Suprapubic skin (tissue), 4 donors: ENCODE measurements at places on chromosomes 1 and 21.

GRCh38 chr1:203629016-203629506 lies 2.4 kb downstream of the ATP2B4 start:
- DNase-seq = no peak

GRCh38 chr1:52601991-52602855 lies at the start of gene GPX7:
GPX7 (plus strand) TSS chr1:52602371; CDS start chr1:52602410, 39 bp downstream.
- no peak for DNase-seq

DNA sequence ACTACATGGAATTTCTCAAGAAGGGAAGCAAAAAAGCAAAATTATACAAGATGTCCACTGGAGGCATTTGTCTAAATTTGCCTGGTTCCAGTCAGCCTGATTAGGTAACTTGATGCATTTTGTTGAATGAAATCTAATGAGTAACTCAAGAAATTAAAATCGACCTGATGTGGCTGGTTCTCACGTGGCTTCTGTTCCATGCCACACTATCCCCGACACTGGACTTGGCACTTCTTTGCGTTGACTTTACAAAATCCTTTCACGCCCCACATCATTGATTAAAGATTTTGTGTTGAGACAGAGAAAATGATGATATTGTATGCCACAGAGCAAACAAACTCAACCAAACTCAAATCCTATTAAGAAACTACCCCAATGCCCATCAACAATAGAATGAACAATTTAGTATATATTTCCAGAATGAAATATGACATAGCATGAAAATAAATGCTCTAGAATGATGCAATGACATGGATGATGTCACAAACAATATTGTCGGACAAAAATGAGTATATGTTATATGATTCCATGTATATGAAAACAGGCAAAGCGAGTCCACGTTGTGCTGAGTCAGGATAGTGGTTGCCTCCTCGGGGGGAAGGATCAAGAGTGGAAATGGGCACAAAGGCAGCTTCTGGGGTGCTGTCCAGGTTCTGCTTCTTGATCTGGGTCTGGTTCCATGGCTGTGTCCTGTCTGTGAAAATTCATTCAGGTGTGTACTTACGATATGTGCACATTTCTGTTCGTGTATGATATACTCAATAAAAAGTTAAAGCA lies 12.9 kb upstream of the HMGCS2 start:
- DNase-seq = no peak

- DNase-seq = no peak
Observed at GRCh38 chr21:42929969-42930368, 4.5 kb upstream of the ERVH48-1 start.

DNA sequence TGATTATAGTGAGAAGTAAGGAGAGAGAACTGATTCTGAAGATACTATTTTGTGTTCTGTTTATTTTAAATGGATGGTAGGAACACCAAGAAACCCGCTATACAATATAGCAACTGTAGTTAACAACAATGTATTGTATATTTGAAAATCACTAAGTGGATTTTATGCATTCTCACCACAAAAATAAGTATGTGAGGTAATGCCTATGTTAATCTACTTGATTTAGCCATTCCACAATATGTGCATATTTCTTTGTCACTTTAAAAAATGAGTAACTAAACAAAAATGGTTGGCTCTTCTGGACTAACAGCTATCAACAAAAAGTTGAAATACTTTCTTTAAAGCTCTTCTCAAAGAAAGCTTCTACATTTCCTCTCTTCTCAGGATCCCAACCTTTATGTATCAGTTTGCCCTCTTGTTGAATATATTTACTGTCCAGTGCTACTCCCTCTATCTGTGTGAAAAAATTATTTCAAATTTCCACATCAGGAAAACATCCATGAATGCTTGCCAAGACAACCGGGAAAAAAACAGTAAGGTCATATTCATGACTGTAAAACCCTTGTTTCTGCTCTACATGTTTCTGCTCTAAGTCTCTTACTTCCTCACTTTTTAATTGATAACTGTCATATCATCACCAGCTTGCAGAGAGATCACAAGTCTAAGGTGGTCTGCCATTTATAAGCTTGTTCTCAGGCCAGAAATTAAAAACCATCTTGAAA lies 27.0 kb downstream of the CLCA4 start:
- DNase-seq = no peak

DNA sequence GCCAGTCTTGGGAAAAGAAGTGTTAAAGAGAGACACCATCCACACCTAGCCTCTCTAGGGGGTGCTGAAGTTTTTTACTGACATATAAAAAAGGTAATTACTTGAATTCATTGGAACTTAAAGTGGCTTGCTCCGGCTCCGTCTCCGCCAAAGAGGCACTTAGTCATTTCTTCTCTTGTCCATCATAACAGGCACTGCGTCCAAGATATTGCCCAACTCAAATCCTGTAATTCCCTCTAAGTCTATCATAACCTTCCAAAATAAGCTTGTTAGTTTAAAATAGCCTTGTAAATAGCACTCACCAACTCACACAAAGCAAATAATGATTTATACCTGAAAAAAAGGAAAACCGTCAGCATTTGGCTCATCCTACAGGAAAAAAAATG lies 160.5 kb downstream of the ZBTB18 start:
- DNase-seq = no peak

DNA sequence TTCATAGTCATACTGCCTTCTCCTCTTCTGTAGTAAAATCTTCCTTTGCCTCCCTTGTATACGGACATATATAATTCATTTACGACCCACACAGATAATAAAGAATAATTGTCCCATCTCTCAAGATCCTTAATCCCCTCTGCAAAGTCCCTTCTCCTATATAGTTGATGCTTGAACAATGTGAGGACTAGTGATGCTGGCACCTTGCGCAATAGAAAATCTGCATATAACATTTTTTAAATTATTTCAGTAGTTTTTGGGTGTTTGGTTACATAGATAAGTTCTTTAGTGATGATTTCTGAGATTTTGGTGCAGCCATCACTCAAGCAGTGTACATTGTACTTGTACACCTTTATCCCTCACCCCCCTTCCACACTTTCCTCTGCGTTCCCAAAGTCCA lies 21.0 kb downstream of the DIRAS3 start:
- no peak for DNase-seq

DNA sequence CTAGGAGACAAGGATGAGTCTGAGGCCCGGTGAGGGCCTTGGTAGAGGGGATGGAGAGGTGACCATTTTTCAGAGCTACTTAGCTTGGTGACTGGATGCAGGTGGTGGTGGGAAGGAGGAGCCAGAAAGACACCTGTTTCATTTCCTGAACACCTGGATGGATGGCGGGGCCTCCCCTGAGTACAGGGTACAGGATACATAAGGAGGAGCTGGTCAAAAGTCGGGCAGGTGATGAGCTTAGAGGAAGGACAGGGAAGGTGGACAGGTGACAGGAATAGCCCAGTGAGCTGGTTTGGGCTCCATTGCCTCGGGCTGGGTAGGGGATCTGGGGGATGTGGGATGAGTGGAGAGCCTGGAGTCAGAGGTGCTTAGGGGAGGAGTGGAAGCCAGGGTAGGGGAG lies 6.3 kb downstream of the FAAH start:
- no peak for DNase-seq

- DNase-seq = peak; percentile 32
Observed at GRCh38 chr21:45583831-45584509, 41.7 kb upstream of the SLC19A1 start.

- no peak for DNase-seq
Observed at GRCh38 chr21:29625990-29626389, 313.8 kb downstream of the GRIK1 start.

GRCh38 chr1:115727706-115728249 lies 40.7 kb downstream of the CASQ2 start:
- DNase-seq = peak; percentile 85

DNA sequence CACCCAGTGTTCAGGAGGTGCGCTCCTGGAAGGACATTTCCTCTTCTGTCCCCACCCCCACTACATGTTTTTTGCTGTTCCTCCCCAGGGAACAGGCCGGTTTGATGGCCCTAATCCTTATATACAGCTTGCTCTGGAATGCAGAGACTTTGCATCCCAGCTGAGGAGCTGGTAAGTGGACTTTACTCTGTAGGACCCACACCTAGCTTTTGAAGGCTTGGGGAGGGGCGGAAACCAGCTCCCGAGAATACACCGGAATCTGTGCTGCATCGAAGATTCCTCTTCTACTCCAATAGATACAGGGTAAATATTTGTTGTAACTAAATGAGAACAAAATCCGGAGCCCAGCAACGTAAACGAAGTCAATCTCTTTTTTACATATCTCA lies 1.2 kb upstream of the CGN start:
- DNase-seq = no peak

- DNase-seq = no peak
Observed at GRCh38 chr1:191674626-191675179, 483.6 kb upstream of the RGS18 start.

- DNase-seq = no peak
Observed at GRCh38 chr1:91283421-91283726, 121.3 kb downstream of the HFM1 start.
